ENCODE measurements at places on chromosomes 16 and 17.

GRCh38 chr17:79870540-79870939 is 31.3 kb upstream of the CBX4 start:
- no peak for DNase-seq

- DNase-seq = no peak
Measured at GRCh38 chr16:57972306-57972705, 1.4 kb upstream of the CNGB1 start.

- no peak for DNase-seq
Measured at GRCh38 chr16:88893127-88893968, 26.9 kb upstream of the PABPN1L start.

GRCh38 chr17:64216338-64217248 is 46.5 kb downstream of the TEX2 start:
- DNase-seq = no peak

DNA sequence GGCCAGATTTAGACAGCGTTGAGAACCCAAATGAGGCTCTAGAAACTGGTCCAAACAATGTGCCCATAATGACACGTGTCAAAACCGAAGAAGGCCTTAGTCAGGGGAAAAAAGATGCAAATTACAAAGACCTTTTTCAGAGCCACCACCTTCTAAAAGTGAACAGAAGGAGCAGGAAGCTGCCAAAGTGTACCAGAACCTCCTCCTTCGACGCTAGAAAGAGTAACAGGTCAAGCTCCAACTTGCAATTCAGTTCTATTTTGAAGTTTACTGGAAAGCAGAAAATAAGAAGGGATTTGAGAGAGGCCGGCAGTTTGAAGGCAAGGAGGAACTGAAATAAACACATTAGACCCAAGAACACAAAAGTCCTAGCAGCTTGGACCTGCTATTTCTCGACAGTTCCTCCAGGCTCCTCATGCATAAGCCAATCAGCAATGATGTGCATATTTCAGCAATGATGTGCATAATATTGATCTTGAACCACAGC is 61.8 kb downstream of the XYLT1 start:
- no peak for DNase-seq

- no peak for DNase-seq
Measured at GRCh38 chr16:78310196-78310595, 210.7 kb downstream of the WWOX start.
